Stimulated activated CD8-positive, alpha-beta memory T cell treated with anti-CD3 and anti-CD28 coated beads, Interleukin-7, amount 100 ng/mL, for 4 hours (primary cell): ENCODE measurements at places on chromosomes 1 and 21.

GRCh38 chr1:232009741-232010140 lies 383.2 kb downstream of the DISC1 start:
- DNase-seq: no peak

DNA sequence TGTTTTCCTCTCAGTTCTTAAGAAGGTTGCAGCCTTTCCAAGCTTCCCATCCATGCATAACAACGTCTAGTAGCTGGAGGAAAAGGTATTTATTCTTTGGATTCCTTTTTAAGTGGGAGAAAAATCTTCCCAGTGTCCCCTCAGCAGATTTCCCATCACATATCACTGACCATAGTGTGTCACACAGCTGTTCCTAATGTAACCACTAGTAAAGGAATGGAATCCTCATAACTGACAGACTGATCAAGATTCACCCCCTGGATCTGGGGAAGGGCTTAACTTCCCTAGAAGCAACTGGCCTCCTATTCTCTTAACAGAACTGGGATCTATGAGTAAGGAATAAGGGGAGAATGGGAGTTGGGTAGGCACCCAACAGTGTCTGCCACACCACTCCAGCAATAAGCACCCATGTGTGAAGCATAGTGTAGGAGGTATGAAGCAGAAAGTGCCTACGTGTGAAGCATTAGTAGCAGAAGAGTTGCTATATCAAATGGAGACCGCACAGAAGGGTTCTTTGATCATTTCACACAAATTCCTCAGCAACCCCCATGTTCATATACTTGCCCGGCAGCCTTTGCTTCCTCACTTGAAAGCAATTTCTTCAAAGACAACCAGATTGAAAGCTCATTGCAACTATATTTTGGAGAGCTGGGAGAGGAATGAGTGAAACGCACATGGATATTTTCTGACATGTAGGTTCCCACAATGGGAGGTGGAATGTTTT lies 28.2 kb upstream of the DNAH14 start:
- DNase-seq: no peak

DNA sequence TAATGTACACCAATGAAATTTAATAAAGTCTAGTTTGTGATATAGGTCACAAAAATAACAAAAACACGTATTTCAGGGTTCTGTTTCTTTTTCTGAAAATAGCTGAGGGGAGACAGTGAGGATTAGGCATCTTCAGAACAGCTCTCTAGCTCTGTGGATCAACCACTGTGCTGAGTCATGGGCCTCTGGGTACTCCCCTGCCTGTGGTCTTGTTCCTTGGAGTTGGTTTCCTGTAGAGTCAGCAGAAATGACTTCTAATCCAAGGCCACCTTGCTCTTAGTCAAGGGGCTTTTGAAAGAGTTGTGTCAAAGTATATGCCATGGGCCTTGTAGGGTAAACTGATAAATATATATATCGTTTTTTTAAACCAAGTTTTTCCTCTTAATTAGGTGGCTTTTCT lies 141.8 kb upstream of the ZRANB2 start:
- no peak for DNase-seq

DNA sequence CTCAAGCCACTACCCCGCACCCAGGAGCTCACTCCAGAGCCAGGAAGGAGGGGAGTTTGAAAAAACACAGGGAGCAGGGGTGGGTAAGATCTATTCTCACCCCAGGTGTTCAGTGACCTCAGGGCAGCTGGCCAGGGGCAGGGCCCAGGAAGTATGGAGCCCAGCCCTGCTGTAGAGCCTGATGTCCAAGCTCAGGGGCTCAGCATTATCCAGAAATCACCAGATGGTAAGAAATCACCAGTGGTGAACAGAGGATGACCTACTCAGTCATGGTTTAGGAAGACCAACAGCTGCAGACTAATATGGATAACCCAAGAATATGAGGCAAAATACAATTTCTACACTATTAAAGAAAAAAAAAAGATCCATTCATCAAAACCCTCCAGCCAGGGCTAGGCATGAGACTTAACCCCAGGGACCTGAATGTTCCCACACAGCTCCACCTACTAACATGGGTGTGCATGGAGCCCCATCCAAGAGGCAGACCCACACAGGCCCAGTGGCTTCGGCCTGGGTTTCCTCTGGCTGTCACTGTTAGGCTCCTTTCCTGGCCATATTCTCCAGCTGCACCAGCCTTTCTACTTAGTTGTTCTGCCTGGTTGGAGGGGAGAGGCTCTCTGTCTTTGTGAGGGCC lies 67.6 kb downstream of the KCNN3 start:
- no peak for DNase-seq

DNA sequence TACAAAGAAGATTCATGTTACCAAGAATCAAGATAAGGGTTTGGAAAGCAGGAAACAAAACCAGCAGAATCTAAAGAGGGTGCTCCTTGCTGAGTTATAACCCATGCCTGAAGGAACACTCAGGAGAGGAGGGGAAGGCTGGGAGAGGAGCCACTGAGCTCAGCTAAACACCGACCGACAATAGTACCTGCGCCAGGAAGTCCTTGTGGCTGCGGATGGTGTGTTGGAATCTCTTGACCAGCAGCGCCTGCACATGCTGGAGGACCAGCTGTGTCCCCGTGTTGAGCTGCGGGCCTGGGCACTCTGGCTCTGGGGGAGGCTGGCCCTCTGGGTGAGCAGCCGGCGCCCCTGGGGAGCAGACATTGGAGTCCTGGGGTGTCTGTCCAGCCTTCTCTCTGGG lies 89.4 kb downstream of the ABCA4 start:
- no peak for DNase-seq
